A549 treated with RU486 at 1 μM for 4 hours (cell line): ENCODE measurements at places on chromosomes 5 and 9. TPM values are rescaled to one million over a fixed set of nuclear protein-coding genes. Genes with fewer than 3 reads are reported as not detected.

Gene SLC46A2
- not detected in 5 replicates for total RNA-seq

Gene CTSV
- 10.4 to 14.9 TPM (median 12.9 TPM) in 5 replicates for total RNA-seq

Gene CTSL
- total RNA-seq = 861 to 1,030 TPM (median 902 TPM) in 5 replicates

Gene TMEM252
- not detected in 5 replicates for total RNA-seq

Gene PCDHA9
- 0.04 TPM in 1 of 5 replicates, not detected in the others for total RNA-seq

Gene ARID3C
- 0.07 to 0.17 TPM (median 0.13 TPM) in 3 of 5 replicates, not detected in the others for total RNA-seq

Gene PITX1
- 22.3 to 37.6 TPM (median 32.5 TPM) in 5 replicates for total RNA-seq
